ENCODE measurements at places on chromosomes 12 and 14. TPM values are rescaled to one million over a fixed set of nuclear protein-coding genes. Genes with fewer than 3 reads are reported as not detected.

DNA sequence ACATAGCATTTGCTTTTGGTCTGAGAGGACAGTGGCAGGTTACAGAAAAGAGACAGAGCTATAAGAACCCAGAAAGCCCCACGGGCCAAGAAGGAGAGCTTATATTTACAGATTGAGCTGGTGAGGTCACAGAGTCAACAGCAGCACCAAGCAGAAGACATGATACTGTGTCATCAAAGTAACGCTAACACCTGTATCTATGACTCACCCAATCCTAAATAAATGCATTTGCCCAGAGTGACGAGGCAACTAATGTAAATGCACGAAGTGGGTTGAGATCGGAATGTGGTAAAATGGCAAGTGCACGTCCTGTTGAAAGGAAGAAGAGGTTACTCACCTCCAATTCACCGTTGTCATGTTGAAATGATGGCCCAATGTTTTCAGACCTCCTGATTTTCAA, 6.7 kb upstream of the CD163L1 start:
- no peak for DNase-seq

DNA sequence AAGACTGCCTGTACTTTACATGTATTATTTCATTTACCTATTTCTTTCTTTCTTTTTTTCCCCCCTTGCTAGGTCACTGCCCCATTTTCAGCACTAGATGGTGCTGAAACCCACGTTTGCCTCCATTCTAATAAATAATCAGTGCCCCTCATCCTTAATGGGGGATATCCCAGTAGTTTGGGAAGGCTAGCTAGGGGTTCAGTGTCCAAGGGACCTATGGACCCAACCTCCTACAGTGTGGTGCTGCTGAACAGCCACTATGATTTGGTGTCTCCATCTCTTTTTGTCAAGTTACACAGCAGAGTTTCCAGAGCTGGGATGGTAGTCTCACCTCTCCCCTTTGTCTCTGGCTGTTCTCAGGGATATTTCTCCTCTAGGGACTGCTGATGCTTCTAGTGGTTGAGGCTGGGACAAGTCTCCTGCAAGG, 6.5 kb upstream of the HCFC2 start:
- peak; percentile 30 for DNase-seq

GRCh38 chr12:48110691-48111311, 4.9 kb upstream of the SENP1 start:
- DNase-seq, result peak; percentile 92

The RNASE3 gene
- total RNA-seq, result not detected

DNA sequence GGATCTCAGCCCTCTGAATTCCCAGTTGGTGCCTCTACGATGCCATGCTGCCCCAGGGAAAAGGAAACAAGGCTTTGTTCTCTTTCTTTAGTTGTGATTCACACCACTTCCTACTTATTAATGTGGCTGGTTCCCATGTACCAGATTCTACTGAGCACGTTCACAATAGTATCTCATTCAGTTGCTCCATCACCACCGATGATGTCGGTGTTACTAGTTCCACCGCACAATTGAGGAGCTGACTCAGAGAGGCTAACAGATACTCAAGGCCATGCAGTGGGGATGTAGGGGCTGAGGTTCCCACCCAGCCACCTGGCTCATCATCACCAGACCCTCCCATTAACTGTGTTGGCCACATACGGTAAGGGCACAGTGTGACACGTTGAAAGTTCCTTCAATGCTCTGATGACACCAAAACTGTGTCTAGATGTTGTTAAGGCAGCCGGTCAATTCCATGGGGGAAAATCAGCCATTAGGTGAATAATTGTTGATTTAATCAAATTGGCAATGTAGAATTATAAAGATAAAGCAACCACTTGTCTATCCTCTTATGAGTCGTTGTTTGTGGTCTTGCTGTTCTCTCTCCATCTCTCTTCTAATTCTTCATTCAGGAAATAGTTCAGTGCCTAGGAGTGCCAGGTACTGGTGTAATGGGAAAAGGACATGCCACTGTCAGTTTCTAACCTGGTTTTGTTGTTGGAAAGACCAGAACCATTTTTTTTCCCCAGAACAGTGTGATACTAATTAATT, 244.2 kb upstream of the CRY1 start:
- no peak for DNase-seq

The IFT43 gene
- 20.5 TPM for total RNA-seq

- no peak for DNase-seq
Measured at GRCh38 chr12:8037046-8037663, 4.6 kb downstream of the FOXJ2 start.

DNA sequence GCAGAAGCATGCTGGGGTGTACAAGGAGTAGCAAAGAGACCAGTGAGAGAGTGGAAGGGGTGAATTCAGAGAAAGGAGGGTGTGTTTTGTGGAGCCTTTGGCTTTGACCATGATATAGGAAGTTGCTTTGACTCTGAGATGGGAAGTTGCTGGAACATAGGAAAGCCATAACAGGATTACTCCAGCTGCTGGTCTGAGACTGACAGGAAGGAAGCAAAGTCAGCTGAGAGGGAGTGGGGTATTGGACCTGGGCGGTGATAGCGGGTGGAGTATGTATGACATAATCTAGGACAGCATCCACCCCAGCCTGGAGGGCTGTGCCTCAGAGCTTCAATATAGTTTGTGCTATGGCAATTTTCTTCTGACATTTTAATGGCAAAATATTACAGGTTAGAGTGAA, 324.4 kb downstream of the PDZRN4 start:
- no peak for DNase-seq

DNA sequence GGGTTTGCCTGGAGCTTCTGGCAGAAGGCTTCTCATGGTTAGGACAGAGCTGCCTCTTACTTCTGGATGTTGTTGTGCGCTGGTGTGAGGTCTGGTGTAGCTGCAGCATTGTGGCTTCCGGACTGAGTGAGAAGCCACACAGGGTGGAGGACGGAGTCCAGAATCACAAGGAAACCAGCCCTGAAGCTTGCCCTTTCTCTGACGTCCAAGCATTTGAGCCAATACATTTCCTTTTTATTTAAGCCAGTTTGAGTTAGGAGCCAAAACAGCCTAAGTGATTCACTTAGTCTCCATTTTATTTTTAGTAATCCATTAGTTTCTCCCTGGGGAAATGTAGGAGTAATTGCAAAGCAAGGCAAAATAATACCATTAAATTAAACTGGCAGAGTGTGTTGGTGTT, 402.4 kb upstream of the RGS6 start:
- no peak for DNase-seq

GRCh38 chr12:6200256-6201212, at the start of gene CD9:
TSS of gene CD9 (plus strand) at chr12:6200400. CDS start at chr12:6200500, 100 bp downstream.
- peak; percentile 84 for DNase-seq
